ENCODE measurements at places on chromosomes 3 and 15.

GRCh38 chr15:32688151-32688639 is 29.6 kb upstream of the GREM1 start:
- peak; percentile 15 for DNase-seq

DNA sequence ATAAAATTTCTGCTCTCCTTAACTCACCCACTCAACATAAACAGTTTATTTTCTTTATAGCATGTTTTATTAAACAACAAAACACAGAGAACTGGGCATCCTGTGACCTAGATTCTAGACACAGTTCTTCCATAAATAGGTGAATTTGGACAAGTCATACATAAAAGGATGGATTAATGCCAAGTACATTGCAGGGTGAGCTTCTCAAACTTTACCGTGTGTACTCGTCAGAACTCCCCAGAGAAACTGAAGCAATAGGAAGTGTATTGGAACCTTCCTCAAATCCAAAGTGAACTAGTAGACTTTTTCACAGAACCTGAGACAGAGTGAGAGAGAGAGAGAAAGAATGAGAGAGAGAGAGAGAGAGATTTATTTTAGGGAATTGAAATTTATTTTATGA is 139.7 kb downstream of the CD47 start:
- no peak for DNase-seq

- DNase-seq: no peak
Observed at GRCh38 chr3:17505856-17506255, 236.6 kb downstream of the TBC1D5 start.

DNA sequence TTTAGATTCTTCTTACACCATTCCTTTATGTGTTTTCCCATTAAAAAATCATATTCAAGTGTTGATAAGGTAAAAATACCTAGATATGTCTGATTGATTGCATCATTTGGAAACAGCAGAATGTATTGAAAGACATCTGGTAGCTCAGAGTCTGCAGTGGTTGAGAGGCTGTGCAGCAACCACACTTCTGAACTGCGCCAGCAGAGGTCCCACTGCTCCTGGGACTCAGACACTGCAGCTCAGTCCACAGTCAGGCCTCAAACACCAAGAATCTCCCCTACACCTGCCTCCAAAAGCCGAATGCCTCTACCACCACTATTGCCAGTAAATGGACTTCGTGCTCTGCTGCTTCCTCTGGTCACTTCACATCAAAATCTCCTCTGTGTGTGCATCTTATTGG is 176.9 kb upstream of the LMCD1 start:
- peak; percentile 14 for DNase-seq

GRCh38 chr3:107861422-107861821 is 229.4 kb downstream of the CD47 start:
- no peak for DNase-seq

DNA sequence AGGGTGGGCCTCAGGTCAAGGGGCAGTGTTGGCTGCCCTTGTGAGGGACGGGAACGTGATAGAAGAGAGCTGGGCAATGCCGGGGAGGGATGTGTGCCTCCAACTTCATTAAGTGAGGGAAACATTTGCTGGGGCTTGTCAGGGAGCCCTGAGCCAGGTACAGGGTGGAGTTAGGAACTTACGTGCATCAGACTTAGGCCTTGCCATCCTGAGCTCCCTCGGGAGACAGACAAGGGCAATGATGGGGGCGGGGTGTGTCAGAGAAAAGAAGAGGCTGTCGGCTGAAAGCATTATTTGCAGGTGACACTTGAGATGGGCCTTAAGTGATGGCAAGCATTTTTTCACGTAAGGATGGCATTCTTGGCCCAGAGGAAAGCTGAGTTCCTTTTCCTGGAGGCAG is 1.6 kb downstream of the FAM131A start:
- DNase-seq: no peak

Data from NCI-H460 (cell line).